Motor neuron (in vitro differentiated cells): ENCODE measurements at places on chromosomes 13 and 19. TPM values are rescaled to one million over a fixed set of nuclear protein-coding genes. Genes with fewer than 3 reads are reported as not detected.

DNA sequence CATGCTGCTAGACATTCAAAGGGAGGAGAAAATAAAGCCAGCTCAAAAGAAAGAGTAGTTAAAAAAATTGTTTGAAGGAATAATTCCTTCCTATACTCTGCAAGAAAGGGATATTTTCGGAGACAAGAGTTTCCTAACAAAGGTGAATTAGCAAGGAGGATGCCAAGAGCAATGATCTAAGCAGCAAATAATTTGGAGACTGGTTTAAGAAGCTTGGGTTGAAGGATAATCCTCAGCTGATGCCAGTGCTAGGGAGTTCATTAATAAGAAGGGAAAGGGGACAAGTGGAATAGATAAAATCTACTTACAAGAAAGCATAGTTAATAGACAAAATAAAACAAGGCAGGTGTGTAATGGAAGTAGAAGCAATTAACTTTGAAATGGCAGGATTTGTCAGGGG is 372.3 kb downstream of the NDFIP2 start:
- no peak for ATAC-seq

- ATAC-seq = peak; percentile 93
Measured at GRCh38 chr19:35986664-35987570, 8.1 kb upstream of the SDHAF1 start.

DNA sequence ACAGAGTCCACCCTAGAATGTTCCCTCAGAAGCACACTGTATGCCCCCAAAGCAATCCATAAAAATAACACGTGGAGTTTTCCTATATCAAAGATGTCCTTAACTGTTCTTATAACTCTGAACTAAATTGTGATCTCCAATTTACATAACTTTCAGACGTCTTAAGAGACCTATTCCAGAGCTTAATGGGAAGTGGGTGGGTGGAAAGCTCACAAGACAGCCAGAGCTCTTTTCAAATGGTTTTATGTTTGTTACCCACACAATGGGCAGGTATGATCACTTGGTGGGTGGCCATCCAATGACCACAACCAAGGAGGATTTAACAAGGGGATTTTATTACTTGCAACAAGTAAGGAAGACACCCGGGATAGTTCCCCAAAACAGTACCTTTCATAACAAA is 81.7 kb downstream of the LRRC63 start:
- ATAC-seq = no peak

DNA sequence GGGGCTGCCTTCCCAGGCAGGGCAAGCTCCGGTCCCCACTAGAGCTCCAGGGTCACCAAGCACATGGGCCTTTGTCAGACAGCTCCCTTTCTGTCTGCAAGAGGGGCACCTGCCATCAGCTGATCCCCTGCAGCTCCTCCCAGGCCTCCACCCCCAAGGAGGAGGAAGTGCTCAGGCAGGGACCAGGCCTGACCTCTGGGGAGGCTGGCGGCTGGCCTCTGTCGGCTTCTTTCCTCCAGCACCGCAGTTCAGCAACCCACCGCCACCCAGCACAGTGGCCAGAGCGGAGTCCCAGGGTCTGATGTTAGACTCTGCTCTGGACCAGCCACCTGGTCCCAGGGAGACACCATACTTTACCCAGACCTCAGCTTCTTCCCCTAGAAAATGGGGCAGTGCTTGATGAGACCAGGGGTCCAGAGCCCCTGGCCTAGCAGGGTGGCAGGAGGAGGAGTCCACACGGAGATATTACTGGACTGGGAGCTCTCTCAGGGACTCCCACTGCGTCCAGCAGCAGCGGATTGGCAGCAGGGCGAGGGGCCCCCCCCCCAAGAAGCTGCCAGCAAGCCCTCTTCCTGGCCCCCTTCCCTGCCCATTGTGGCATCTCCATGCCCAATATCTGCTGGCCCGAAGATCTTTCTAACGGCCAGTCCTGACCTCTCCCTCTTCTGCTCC is 24.1 kb downstream of the NKPD1 start:
- peak; percentile 40 for ATAC-seq

DNA sequence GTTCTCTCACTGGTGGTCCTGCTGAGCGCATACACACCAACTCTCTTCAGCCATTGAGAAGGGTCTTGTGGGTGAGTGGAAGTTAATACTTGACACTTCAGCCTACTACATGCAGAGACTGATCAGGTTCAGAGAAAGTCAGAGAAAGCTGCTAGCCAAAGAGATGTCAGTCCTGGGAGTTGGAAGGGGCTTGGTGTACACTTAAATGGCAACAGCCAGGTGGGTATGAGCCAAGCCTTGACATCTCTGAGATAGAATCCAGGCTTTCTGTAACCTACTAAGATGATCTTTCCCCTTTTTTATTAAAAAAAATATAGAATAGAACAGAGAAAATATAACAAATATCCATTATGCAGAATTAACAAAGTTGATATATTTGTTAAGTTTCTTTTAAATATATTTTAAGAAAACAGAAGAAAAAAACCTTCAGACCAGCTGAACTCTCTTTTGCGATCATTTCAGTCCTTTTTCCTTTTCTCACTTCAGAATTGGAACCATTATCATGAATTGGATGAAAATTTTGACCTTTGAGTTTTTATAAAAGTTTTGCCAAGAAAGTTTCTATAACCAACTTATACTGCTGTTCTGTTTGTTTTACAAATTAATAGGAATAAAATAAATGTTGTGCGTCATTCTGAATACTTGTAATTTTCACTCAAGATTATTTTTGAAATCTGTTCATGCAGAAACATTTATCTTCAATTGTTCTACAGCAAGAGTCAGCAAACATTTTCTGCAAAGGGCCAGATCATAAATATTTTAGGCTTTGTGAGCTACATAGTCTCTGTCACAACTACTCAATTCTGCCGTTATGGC is 153.0 kb downstream of the RFC3 start:
- ATAC-seq = no peak

GRCh38 chr13:90385781-90386489 is 961.6 kb upstream of the MIR17HG start:
- ATAC-seq = no peak

DNA sequence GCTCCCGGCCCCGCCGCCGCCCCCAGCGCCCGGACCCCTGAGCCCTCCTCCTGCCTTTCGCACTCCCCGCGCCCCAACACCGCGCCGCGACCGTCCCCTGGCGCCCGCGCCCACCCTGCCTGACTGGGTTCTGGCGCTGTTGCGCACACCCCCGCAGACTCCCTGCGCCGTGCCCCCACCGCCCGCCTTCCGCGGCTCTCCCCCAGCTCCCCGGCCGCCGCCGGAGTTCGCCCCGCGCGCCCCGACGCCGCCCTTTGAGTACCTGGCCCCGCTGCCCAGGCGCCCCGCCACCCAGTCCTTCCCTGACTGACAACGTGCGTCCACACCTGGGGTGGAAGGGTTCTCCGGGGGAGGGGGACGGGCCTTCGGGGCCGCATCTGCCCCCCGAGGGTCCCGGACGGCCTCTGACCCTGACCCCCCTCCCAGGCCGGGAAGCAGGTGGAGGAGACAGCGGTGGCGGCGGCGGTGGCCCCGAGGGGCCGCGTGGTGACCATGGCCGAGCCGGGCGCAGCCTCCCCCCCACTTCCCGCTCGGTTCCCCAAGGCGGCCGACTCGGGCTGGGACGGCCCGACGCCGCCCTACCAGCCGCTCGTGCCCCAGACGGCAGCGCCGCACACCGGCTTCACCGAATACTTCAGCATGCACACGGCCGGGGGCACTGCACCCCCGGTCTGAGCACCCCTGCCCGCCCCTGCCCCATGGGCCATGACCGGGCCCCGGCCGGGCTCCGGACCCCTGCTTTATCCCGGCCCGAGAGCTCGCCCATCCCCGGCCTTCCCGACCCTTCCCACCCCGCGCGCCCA is 1.4 kb upstream of the MEGF8 start:
- no peak for ATAC-seq

- ATAC-seq = no peak
Measured at GRCh38 chr13:26989261-26989956, 182.2 kb downstream of the USP12 start.

- ATAC-seq = peak; percentile 15
Measured at GRCh38 chr13:20136781-20137703, 23.8 kb downstream of the GJA3 start.

DNA sequence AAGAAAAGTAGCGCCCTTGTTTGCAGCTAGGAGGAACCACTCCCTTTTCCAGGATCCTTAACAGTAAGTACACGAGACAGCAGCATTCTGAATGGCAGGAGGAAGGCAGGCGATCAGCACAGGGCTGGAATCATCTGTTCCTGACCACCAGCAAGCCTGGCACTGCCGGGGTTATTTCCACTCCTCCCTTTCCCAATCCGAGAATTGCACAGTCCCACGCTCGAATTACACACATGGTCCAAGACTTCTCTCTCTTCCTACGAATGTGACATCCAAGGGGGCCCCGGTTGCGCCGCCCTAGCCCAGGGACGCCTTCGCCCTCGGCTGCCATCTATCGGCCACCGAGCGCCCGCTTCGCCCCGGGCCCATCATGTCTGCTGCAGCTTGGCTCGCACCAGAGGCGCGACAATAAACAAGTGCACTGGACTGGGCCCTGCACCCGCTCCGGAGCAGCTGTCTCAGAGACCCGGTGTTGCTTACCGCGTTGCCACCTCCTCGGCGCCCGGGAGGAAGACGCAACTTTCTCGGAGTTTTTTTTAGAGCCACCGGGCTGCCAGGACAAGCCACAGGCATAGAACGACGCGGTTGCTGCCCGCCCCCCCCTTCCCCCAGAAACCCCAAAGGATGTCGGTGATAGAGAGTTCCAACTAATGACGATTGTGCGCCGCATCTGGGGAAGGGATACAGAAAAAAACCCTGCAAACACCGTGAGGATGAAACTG is at the start of gene SLITRK5:
SLITRK5 (plus strand) TSS at position 341 of the 722 bp plus-strand sequence. CDS start 4,018 bp downstream, outside the sequence.
- peak; percentile 80 for ATAC-seq

DNA sequence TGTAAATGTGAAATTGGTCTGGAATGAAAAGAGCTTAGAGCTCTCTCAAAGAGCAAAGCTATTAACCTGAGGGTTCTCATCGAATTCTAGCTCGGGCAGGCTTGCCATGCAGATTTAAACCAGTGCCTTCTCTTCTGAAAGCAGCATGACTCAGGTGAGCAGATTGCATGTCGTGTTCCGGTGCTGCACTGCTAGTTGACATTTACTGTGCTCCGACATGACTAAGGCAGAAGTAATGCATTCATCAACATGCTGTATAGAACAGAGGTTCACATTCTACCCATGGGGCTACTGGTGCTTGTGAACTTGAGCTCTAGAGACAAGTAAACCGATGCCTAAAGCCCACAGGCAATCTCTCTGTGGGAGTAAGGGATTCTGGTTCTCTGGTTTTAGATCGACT is 947.7 kb downstream of the EFNB2 start:
- no peak for ATAC-seq

DNA sequence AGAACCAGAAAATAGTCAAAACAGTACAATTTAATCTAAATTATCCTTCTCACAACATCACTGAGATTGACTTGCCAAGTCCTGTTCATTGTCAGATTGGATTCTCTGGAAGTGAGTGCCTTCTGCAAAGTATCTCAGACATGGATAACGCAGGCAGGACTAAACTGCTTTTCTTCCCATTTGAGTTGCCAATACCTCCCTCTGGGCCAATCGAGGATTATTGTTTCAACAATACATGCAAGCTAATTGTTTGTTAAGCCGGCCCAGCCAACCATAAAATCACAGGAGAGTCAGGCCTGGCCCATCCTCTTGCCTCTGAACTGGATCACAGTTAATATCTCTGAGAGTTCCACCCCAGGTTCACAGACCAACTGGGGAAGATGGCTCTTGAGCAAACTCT is 240.0 kb downstream of the ENOX1 start:
- no peak for ATAC-seq

GRCh38 chr13:110044551-110045111 is 258.2 kb upstream of the IRS2 start:
- no peak for ATAC-seq

GRCh38 chr19:50314724-50315708 is 14.2 kb downstream of the KCNC3 start:
- no peak for ATAC-seq

DNA sequence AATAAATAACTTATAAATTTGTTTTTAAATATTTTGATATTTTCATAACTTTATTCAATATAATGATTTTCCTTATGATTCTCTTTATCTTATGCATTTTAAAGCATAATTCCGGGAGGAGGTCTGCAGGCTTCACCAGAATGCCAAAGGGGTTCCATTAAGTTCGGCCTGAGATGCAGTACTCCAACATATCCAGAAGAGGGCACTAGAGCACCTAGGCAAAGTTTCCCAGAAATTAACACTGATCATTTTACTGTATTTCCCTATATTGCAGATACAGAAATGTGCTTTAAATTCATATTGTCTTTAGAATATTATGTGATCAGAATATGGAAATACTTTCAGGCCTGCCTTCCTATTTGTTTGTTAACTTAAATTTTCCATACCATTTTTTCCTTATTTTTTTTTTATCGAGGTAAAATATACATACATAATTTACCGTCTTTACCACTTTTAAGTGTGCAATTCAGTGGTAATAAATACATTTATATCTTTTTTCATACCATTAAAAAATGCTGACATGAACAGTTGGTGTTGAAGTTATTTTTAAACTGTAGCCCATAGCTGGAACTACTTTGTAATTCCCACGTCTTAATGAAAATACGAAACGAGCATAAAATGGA is 58.9 kb upstream of the TM9SF2 start:
- ATAC-seq = no peak

DNA sequence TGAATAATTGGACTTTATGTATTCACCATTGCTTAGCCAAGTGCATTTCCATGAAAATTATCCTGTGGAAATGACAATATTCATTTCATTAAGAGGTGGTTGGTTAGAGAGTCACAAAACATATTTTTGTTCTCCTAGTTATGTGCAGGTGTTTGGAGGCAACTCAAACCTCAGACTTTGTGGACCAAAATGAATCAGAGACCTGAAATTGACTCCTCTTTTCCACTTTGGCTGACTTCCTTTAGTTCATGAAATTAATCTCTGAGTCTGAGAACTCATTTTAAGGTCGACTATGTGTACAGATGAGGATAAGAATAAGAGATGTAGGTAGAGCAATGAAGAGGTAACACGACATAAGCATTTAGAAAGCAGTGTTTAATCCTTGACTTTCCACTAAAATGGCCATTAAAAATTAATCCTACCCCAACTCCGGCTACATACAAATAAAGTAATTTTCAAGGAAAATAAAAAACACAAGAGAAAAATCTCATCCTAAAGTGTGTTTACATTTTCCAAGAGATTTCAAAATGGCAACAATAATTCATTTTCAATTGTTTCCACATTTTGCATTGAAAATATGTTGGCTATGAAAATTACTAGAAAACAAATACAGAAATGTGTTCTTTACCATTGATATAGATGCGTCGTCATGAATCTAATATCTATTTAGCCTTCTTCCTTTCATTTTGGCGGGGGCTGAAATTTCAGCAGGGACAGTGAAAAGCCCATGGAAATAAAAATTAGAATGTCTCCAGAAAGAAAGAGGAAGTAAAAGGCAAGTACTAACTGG is 185.4 kb upstream of the CSNK1A1L start:
- no peak for ATAC-seq

PPFIA3 gene
- total RNA-seq = 10.3 and 10.8 TPM in 2 replicates

CTU1 gene
- 1.7 and 2.0 TPM in 2 replicates for total RNA-seq

ADGRE2 gene
- total RNA-seq = 0.06 TPM in 1 of 2 replicates, not detected in the other

SLC25A41 gene
- 0.76 and 0.97 TPM in 2 replicates for total RNA-seq

PVR gene
- 18.7 and 20.5 TPM in 2 replicates for total RNA-seq

EID2B gene
- total RNA-seq = 13.3 and 14.2 TPM in 2 replicates

KCNN1 gene
- 12.8 and 13.2 TPM in 2 replicates for total RNA-seq

SKA3 gene
- total RNA-seq = 14.9 and 16.3 TPM in 2 replicates

PGLYRP2 gene
- 0.43 and 0.53 TPM in 2 replicates for total RNA-seq

GZMM gene
- total RNA-seq = 0.33 TPM in 1 of 2 replicates, not detected in the other

CAMSAP3 gene
- 6.9 and 7.4 TPM in 2 replicates for total RNA-seq

PRSS57 gene
- total RNA-seq = not detected in 2 replicates
